ENCODE measurements at places on chromosomes 5 and 9.

DNA sequence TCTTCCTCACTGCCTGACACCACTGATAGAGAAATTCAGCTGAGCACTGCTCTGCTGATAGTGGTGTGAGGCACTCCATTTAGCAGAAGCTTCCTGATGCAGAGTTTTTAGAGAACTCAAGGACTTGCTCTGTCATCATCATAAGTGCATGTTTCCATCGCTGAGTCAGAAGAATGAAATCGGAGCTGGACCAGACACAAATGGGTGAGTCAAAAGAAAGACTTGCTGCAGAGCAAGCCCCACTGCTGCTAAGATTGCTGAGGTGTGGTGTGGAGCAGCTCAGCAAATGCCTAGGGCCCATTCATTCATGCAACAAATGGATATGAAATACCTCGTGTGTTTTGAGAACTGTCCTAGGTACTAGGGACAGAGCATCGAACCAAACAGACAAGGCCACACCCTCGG, 410.2 kb upstream of the SLC30A5 start:
- DNase-seq: no peak

DNA sequence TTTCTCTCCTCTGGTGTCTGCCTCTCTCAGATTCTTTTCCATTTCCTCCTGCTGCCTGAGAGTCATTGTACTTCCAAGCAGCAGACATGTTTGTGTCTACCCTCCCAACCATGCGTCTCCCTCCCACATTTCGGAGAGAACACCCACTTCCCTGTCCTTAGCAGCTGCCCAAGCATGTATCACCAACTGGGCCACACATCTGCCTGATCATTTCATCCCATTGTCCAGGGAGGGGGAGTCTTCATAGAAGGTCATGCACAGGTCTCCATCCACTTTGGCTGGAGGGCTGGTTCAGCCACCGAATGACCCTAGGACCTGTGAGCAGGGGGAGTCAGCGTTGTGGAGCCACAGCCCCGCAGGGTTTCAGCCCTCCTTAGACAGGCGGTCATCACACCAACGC, 75.4 kb downstream of the MAP1B start:
- no peak for DNase-seq

GRCh38 chr5:120778491-120779484, 314.7 kb downstream of the PRR16 start:
- DNase-seq: no peak

- no peak for DNase-seq
Observed at GRCh38 chr5:7795306-7795705, 55.6 kb downstream of the CFAP90 start.

- DNase-seq: no peak
Observed at GRCh38 chr5:179400020-179400419, 54.8 kb upstream of the ADAMTS2 start.

- DNase-seq: no peak
Observed at GRCh38 chr5:164784230-164784629, 1278.8 kb downstream of the MAT2B start.

DNA sequence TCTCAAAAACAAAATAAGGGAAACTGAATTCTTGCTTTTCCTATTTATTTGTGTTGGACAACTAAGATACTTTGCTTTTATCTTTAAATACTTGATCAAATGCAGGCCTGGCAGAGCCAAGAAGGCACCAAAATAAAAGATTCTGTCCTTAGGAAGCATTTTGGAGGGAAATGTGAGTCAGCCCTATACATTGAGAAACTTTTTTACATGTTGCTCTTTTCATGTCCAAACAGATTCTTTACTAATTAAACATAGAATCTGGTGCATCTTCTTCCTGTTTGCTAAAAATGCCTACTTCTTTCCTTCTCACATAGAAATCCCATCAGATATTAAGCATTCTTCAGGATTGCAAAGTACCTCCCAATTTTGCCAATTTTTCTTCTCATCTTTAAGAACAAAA, 1160.4 kb downstream of the EFNA5 start:
- no peak for DNase-seq

- DNase-seq: no peak
Observed at GRCh38 chr9:133575186-133576030, 33.8 kb downstream of the FAM163B start.

- no peak for DNase-seq
Observed at GRCh38 chr5:131810510-131811249, 13.9 kb upstream of the FNIP1 start.

GRCh38 chr5:120454094-120454798, 9.9 kb upstream of the PRR16 start:
- no peak for DNase-seq
